ENCODE measurements at places on chromosomes 13 and 19.

GRCh38 chr13:111957913-111958450 is 109.0 kb upstream of the SOX1 start:
- no peak for DNase-seq

GRCh38 chr13:96090240-96091101 is 564 bp downstream of the HS6ST3 start:
- peak; percentile 16 for DNase-seq

DNA sequence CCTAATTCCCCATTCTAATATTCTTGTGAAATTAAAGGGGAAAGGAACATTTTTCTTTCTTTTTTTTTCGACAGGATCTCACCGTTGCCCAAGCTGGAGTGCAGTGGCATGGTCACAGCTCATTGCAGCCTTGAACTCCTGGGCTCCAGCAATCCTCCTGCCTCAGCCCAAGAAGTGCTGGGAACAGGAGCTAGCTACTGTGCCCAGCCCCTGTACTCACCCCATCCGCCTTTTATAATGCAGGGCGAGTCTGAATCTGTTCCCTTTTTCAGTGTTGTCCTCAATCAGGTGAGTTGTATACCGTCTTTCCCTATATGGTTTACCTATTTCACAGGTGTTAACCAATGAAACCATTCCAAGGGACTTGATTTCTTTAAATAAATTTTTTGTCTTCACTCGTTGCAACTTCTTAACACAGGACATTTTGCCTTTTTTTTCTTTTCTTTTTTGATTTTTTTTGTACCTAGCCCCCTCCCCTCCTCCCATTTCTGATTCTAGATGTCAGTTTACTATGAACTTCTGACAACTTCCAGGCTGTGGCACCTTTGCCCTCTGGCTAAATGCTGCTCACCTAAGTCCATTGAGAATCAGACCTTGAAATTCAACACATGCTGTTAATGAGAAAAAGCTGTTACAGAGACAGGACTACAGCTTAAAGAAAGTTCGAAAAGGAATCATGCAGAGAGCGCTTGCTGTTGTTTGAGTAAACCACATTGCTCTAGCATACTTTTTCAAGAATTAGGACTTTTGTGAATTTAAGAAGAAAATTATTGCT is 562.1 kb upstream of the KLF12 start:
- no peak for DNase-seq

- DNase-seq = no peak
Observed at GRCh38 chr19:29255912-29256311, 43.0 kb upstream of the UQCRFS1 start.

DNA sequence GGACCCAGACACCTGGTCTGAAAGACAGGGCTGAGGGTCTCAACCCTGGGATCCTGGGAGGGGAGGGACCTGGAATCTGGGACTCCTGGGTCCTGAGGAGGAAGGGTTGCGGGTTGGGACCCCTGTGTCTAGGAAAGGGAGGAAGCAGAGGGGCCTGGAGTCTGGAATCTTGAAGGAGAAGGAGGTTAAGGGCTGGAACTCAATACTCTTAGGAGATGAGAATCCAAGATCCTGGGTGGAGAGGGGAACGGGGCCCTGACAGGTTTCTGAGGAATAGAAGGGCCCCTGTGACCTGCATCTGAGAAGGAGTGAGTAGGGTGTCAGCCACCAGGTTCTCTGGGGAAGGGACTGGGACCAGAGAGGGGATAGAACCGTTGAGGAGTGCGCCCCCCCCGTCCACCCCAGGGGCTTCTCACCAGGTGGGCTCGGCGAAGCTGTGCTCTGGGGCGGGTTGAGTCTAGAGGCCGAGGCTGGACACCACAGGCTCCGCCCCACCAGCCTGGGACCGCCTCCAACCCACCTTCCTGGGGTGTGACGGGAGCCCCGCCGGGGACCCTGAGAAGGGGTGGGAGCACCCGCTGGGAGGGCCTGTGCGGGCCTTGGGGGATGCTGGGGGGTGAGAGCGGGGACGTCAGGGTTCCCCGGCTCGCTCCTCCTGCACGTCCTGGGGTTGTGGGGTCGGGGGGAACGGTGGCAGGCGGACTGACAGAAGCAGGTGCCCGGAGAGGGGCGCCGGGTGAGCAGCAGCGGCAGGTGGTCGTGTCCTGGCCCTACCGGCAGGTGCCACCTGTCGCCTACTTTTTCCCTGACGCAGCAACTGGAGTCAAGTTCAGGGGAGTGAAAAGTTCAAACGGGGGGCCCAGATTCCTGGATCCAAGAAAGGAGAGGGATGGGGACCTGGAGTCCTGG is at the start of gene MAMSTR:
TSS of gene MAMSTR (minus strand) at position 463 of the 909 bp plus-strand sequence. CDS start 694 bp downstream, outside the sequence.
- DNase-seq = no peak

GRCh38 chr13:95564733-95565291 is 12.3 kb downstream of the CLDN10 start:
- DNase-seq = no peak

DNA sequence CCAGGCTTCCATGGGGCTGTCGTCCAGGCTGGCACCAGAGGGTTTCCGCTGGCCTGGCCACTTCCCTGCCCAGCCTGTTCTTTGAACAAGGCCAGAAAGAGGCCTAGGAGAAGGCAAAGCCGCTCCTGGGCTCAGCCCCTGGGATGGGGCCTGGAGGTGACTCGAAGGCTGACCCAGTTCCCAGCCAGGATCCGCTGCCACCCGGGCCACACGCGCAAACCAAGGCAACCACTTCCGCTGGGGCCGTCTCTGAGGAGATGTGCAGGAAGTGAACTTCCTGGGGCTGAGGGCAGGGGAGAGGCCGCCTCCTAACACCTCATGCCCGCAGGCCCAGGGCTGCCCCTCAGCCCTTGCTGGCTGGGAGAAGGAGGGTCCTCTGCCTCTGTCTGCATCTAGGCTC is 15.2 kb downstream of the PLEKHF1 start:
- no peak for DNase-seq

DNA sequence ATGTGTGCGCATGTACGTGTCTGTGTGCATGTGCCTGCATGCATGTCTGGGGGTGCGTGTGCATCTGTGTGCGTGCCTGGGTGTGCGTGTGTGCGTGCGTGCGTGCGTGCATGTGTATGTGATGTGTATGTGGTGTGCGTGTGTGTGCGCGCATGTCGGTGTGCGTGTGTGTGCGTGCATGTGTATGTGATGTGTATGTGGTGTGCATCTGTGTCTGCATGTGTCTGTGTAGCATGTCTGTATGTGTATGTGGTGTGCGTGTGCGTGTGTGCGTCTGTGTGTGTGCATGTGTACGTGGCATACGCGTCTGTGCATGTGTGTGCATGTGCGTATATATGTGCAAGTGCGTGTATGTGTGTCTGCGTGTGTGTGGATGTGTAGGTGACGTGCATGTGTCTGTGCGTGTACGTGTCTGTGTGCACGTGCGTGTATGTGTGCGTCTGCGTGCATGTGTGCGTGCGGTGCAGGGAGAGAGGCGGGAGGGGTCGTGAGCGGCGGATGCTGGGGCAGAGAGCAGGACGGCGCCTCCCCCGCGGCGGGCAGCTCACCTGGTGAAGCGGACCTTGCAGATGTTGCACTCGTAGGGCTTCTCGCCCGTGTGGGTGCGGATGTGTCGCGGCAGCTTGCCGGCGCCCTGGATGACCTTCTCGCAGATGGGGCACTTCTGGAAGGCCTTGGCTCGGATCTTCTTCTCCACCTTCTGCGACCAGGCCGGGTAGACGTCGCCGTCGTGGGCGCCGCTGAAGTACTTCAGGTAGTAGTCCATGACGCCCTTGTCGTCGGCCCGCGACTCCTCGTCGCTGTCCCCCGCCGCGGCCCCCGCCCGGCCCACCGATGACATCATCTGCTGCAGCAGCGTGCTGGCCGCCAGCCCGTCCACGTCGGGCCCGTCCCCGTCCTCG is 13.0 kb downstream of the ZBTB7A start:
- DNase-seq = no peak

- DNase-seq = no peak
Observed at GRCh38 chr19:8085598-8086408, 33.2 kb downstream of the CCL25 start.

GRCh38 chr13:52361225-52361624 is 44.7 kb downstream of the THSD1 start:
- no peak for DNase-seq

- no peak for DNase-seq
Observed at GRCh38 chr13:108274718-108275117, 5.2 kb downstream of the TNFSF13B start.

DNA sequence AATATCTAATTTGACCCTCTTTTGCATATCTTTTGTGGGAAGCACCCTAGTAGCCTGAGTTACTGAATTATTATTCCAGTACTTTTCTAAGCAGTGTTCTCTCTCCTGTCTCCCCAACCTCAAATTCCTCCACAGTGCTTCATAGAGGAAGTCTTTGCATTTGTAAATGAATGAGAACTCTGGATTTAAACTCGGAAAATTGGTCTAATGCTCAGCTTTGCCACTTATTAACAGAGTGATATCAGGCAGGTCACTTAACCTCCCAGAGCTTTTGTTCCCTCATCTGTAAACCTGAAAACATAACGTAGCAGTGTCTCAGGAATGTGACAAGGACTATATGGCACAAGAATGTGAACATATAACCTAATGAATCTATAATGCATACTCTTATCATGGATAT is 26.2 kb downstream of the FREM2 start:
- DNase-seq = no peak

GRCh38 chr13:62278271-62278670 is 862.6 kb upstream of the PCDH20 start:
- no peak for DNase-seq

DNA sequence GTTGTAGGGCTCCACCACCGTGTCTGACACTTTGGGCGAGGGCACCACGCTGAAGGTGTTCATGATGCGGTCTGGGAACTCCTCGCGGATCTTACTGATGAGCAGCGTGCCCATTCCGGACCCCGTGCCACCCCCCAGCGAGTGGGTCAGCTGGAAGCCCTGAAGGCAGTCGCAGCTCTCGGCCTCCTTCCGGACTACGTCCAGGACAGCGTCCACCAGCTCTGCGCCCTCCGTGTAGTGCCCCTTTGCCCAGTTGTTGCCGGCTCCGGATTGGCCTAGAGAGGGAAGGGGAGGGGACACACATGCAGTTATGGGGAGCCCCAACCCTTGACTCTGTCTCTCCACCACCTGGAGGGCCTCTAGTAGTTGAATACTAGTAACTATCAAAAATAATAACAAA is 6.2 kb downstream of the TUBB4A start:
- no peak for DNase-seq

GRCh38 chr19:6100284-6100915 is 9.9 kb downstream of the RFX2 start:
- no peak for DNase-seq

DNA sequence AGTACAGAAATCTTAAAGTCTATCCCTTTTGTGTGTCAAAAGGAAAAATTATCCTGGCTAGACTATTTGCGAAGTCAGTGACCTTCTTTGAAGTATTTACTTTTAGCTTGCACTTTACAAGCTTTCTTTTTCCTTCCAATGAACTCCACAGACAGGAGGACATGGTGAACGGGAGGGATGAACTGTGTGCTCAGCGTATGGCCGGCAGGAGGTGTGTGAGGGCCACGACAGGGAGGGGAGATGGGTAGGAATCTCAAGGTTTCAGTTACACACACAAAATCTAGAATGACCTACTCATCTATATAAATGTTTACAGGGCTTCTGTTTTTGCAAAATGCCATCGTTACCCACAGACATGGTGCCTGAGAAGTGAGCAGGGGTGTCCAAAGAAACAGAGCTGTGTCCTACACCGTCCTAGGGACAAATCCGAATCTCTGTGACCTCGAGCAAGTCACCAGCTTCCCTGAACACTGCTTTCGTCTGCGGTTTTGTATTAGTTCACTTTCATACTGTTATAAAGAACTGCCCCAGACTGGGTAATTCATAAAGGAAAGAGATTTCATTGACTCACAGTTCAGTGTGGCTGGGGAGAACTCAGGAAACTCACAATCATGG is 537.2 kb downstream of the LIG4 start:
- no peak for DNase-seq

- DNase-seq = no peak
Observed at GRCh38 chr19:42109896-42110295, 22.4 kb downstream of the POU2F2 start.

- peak; percentile 60 for DNase-seq
Observed at GRCh38 chr13:20721454-20722357, 18.2 kb downstream of the IL17D start.

GRCh38 chr13:109743706-109744453 is 42.5 kb downstream of the IRS2 start:
- peak; percentile 14 for DNase-seq

DNA sequence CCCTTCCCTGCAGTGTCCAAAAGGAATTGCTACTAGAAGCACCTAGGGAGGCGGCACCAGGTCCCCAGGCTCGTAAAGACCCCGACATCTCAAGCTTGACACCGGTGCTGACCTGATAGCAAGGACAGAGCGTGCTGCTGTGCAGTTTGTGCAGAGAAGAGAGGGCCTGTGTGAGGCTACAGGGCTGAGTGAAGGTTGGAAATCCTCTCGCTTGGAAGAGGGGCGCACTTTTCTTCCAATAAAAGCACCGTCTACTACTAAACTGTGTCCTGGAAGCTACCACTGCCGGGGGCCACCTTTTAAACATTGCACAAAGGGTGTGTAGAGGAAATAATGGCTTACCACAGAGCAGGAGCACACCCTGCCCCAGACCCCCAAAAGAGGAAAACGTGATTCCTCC is 11.0 kb downstream of the TMEM272 start:
- no peak for DNase-seq

GRCh38 chr19:20558011-20558410 is 7.6 kb downstream of the ZNF737 start:
- peak; percentile 6 for DNase-seq

DNA sequence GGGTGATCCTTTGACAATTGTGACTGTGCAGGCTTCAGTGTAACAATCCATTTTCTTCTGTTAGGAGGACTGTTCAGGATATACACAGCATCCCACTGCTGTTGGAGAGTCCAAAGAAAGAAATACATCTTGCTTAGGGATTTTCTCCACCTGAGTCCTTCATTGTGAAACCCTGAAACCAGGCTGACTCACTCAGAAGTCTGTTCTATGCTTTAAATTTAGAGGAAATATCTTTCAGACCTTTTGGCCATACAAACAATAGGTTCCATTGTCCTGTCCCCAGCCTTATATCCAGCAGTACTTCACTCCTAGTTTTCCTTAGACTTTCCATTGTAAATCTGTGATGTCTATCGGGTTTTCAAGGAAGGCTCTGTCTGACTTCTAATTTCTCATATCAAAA is 379.1 kb downstream of the SUCLA2 start:
- no peak for DNase-seq

DNA sequence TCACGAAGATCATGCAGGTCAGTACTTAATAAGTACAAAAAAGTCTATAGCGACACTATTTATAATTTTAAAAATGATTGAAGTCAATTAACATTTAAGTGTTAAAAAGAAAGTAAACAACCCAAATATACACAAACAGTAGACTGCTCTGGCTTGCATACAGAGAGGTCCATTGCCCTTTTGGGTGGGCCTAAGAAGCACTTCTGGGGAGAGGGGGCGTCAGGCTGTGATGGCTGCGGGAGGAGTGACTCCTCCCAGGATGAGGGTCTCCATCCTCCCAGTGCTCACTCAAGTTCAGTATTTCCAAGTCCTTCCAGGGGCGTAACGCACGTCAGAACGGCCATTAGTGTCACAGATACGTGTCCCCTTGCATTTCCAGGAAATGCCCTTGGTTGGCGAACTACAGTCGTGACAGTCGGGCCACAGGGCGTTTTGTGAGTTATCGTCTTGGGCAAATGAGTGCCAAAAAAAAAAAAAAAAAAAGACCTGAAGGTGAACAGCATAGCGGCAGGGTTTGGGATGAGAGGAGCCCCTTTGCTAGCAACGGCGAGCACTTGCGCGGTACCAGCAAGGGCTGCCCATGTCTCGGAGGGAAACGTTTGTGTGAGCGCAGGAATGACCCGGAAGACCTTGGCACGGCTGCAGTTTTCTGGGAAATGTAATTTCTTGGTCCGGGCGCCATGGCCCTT is at the start of gene SCGB2B2:
TSS of gene SCGB2B2 (minus strand) at position 463 of the 689 bp plus-strand sequence. CDS start 82,596 bp downstream, outside the sequence.
- peak; percentile 86 for DNase-seq

GRCh38 chr19:38665950-38666662 is 18.7 kb downstream of the ACTN4 start:
- no peak for DNase-seq
